T-cell (primary cell): ENCODE measurements at places on chromosomes 16 and 17. TPM values are rescaled to one million over a fixed set of nuclear protein-coding genes. Genes with fewer than 3 reads are reported as not detected.

HID1 gene
- 21.0 TPM for total RNA-seq

WFIKKN2 gene
- not detected for total RNA-seq

GNAO1 gene
- total RNA-seq, result 12.6 TPM

VTN gene
- 0.54 TPM for total RNA-seq

RASL10B gene
- total RNA-seq, result 0.39 TPM

JPT2 gene
- total RNA-seq, result 41.3 TPM

DNA sequence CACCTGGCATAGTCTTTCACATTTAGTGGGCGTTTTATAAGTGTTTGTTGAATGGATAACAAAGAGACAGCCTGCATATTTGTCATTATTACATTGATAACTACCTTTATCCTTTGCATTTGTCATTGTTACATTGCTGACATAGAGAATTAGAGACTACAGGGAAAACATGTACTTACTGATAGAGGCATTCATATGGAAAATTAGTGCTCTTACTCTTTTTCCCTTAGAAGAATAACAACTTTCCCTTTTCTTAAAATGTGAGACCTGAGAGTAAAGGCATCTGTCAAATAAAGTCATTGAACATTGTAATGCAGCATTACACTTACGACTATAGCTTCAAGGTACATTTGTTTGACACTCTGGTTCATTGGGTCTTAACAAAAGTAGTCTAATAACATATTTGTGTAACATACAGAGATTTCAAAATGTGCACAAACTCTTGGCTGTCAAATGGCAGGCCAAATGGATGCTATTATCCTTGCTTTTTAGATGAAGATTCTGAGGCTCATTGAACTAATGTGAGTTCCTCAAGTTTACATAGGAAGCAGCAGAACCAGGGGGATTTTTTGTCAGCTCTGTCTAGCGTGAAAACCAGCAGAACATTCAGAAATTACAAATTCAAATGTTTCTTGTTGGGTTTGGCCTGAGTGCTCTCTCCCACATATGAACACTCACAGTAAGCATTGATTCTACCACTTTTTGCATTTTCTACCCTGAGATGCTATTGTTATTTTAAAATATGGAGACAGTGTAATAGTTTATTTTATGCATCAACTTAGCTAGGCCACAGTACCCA is 28.5 kb downstream of the SMIM36 start:
- no peaks in the 10 kb centered on the region for H3K36me3 ChIP-seq
- DNase-seq, result no peak
- no peak overlapping the region for H3K27ac ChIP-seq

GRCh38 chr17:40824015-40824832 is 1.8 kb upstream of the KRT10 start:
- no peak overlapping the region for H3K4me3 ChIP-seq
- no peaks in the 10 kb centered on the region for H3K36me3 ChIP-seq
- no peak overlapping the region for H3K27ac ChIP-seq
- H3K4me1 ChIP-seq, result peaks cover 6% of the 10 kb centered on the region

GRCh38 chr17:81513753-81514488 is 1.3 kb upstream of the ACTG1 start:
- H3K27ac ChIP-seq, result peak overlapping the region; percentile 81
- H3K4me1 ChIP-seq, result peaks cover 26% of the 10 kb centered on the region
- H3K4me3 ChIP-seq, result peak overlapping the region; percentile 77
- peaks cover 16% of the 10 kb centered on the region for H3K36me3 ChIP-seq
- no peaks in the 10 kb centered on the region for H3K27me3 ChIP-seq

DNA sequence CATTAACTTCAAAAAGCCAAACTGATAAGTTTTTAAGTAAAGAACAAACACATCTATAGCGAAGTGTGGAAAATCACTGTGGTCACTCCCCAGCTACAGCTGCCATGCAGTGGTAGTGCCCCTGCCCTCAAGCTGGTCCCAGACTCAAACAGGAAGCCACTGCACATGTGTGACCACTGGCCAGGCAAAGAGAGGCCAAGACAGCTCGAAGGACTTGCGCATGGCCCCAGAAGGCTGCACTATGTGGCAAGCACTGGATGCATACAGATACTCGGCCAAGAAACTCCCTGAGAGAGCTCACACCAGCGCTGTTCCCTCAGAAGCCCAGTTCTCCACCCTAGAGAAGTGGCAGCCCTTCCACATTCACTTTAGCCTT is 82.4 kb downstream of the ANKRD11 start:
- no peak overlapping the region for H3K4me3 ChIP-seq
- H3K27me3 ChIP-seq, result no peaks in the 10 kb centered on the region
- H3K36me3 ChIP-seq, result peaks cover 2% of the 10 kb centered on the region

- peak overlapping the region; percentile 67 for H3K27ac ChIP-seq
- DNase-seq, result no peak
- peak overlapping the region; percentile 40 for H3K4me3 ChIP-seq
- H3K27me3 ChIP-seq, result no peaks in the 10 kb centered on the region
- peaks cover 45% of the 10 kb centered on the region for H3K4me1 ChIP-seq
Measured at GRCh38 chr17:1109606-1110540, 69.9 kb downstream of the ABR start.

- peak overlapping the region; percentile 25 for H3K4me3 ChIP-seq
- peak; percentile 37 for DNase-seq
- peaks cover 18% of the 10 kb centered on the region for H3K4me1 ChIP-seq
- no peak overlapping the region for H3K27ac ChIP-seq
Measured at GRCh38 chr17:82400830-82401229, 17.3 kb upstream of the HEXD start.

DNA sequence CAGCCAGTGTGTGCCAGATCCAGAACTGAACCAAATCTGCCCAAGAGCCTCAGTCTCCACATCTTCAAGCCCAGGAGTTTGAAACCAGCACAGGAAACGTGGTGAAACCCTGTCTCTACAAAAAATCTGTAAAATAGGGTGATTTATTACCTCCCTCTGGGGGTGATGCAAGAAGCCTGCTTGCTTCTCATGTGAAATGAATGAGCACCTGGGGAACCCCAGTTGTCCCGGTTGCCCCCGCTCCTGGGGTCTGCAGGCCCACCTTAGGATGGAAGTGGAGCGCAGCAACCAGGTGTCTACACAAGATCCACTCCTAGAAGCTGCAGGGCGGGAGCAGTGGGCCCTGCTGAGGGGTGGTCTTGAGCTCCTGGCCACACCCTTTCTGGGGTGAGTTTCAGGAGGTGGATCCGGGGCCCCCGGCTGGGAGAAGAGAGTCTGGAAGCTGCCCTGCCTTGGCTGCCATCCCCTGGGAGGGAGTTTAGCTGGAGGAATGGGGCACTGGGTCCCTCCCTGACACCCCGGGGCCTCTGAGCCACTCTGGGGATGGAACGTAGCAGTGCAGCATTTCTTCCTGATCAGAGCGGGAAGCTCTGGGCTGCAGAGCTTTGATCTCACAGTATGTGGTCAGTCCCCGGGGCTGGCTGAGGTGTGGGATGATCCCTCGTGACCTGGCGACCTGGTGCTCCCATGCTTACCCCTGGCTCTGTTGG is 117.8 kb downstream of the RAB11FIP4 start:
- H3K4me3 ChIP-seq, result peak overlapping the region; percentile 64
- peaks cover 76% of the 10 kb centered on the region for H3K4me1 ChIP-seq
- H3K27me3 ChIP-seq, result no peaks in the 10 kb centered on the region
- DNase-seq, result no peak
- peaks cover 4% of the 10 kb centered on the region for H3K36me3 ChIP-seq

DNA sequence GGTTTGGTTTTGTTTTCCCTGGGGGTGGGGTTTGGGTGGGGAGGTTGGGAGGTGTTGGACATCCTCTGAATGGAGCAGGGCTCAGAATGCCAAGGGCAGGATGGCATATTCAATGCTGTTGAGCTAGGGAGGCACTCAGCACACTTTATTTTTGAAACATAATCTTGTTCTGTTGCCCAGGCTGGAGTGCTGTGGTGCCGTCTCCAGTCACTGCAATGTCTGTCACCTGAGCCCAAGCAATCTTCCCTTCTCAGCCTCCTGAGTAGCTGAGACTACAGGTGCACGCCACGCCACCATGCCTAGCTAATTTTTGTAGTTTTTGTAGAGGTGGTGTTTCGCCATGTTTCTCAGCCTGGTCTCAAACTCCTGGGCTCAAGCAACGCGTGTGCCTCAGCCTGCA is 186.1 kb downstream of the RPTOR start:
- peaks cover 22% of the 10 kb centered on the region for H3K4me1 ChIP-seq
- peak overlapping the region; percentile 73 for H3K27ac ChIP-seq
- no peak for DNase-seq
- H3K4me3 ChIP-seq, result peak overlapping the region; percentile 17

DNA sequence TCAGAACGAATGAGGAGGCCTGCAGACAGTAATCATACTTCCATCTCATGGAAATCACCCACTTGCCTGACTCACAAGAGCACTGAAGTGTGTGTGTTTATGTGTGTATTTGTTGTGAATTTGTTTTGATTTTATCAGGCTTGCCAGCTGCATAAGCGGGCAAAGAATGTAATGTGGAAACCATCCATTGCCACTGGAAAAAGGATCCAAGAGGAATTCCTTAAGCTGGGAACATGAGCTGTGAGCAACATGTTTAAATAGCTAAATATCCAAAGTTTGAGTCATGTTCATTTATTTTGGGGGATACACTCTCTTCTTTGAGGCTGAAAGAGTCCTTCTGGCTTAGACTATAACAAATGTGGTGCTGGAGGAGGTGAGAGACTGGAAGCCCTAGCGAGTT is 198.4 kb upstream of the TBX2 start:
- H3K27ac ChIP-seq, result no peak overlapping the region
- DNase-seq, result no peak
- H3K4me3 ChIP-seq, result no peak overlapping the region
- H3K27me3 ChIP-seq, result no peaks in the 10 kb centered on the region

DNA sequence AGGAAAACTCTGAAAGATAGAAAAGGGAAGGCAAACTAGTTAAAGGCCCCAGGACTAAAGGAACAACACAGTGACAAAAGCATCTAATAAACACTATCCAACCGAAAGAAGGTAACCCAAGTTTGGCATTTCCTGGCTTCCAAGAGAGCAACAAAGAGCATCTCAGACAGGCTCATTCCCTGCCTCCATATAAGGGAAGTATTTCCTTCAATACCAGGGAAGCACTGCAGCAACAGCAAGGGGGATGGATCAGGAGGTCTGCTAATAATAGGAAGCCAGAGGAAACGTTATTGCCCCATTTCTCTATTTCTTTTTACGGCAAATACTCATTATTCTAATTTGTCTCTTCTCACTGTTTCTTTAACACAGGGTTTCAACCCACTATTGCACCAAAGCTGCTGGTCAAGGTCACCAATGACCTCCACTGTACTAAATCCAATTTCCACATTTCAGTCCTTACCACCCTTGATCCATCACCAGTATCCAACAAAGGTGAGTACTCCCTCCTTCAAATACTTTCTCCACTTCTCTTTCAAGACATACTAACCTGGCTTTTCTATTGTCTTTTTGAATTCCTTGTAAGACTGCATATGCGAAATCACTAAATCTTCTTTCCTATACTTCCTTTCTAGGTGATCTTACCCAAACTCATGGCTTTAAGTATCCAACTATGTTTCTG is 86.1 kb downstream of the KANSL1 start:
- H3K27me3 ChIP-seq, result no peaks in the 10 kb centered on the region
- no peak overlapping the region for H3K4me3 ChIP-seq
- no peaks in the 10 kb centered on the region for H3K36me3 ChIP-seq
- no peak overlapping the region for H3K27ac ChIP-seq
- DNase-seq, result no peak

GRCh38 chr17:46943501-46944393 is 20.8 kb downstream of the GOSR2 start:
- no peaks in the 10 kb centered on the region for H3K27me3 ChIP-seq
- no peak overlapping the region for H3K4me3 ChIP-seq
- peaks cover 5% of the 10 kb centered on the region for H3K36me3 ChIP-seq
- H3K4me1 ChIP-seq, result no peaks in the 10 kb centered on the region
- DNase-seq, result no peak
- no peak overlapping the region for H3K27ac ChIP-seq

DNA sequence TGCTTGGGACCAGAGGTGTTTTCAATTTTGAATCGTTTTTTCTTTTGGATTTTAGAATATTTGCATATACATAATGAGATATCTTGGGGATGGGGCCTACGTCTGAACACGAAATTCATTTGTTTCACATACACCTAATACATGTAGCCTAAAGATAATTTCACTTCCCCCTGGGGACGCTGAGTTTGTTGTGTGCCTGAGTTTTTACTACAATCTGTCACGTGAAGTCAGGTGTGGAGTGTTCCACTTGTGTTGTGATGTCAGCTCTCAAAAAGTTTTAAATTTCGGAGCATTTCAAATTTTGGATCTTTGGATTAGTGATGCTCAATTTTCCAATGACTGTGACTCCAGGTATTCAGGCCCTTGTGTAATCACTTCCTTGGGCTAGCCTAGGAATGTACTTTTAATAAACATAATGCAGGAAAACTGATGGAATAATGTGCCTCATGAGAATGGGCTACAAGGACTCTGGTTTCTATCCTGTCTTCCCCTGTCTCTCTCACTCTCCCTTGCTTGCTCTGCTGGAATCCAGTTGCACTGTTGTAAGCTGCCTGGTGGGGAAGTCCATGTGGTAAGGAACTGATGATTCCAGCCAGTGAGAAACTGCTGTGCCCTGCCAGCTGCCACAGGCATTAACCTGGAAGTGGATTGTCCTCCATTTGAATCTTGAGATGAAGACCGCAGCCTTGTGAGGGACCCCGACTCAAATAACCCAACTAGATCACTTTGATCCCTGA is 403.8 kb downstream of the SHISA9 start:
- H3K4me3 ChIP-seq, result no peak overlapping the region
- H3K36me3 ChIP-seq, result no peaks in the 10 kb centered on the region
- no peak overlapping the region for H3K27ac ChIP-seq
- no peaks in the 10 kb centered on the region for H3K4me1 ChIP-seq
- no peak for DNase-seq

GRCh38 chr16:50197582-50197981 is 44.5 kb downstream of the TENT4B start:
- H3K27ac ChIP-seq, result no peak overlapping the region
- no peak for DNase-seq
- H3K36me3 ChIP-seq, result no peaks in the 10 kb centered on the region
- H3K4me3 ChIP-seq, result no peak overlapping the region
- H3K4me1 ChIP-seq, result peaks cover 8% of the 10 kb centered on the region
- H3K27me3 ChIP-seq, result no peaks in the 10 kb centered on the region

DNA sequence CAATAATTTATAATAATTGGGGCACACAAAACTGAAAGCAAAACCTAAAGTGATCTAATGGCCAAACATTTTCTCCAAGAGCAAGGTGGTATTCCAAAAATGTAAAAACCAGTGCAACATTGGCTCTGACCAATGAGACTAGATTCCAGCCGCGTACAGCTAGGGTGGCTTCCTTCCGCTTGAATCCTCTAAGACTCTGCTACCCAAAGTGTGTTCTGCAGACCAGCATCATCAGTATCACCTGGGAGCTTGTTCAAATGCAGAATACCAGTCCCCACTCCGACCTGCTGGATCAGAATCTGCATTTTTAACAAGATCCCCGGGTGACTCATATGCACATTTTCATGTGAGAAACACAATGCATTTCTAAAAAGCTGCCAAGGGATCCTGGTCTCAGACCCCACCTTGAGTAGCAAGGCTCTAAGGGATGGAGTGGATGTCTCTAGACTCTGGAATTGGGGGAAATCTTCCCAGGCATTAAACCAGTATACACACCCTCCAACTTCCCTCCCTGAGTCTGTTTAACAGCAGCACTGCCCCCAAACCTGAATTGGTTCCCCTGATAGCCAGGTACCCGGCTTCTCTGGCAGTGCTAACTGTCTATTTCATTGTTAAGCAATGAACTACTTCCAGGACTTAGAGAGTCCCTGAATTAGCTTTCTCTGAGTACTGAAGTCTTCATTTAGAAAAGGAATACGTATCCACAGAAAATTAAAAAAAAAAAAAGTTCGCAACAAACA is 118.2 kb downstream of the HS3ST2 start:
- no peak overlapping the region for H3K4me3 ChIP-seq
- H3K27ac ChIP-seq, result no peak overlapping the region
- no peaks in the 10 kb centered on the region for H3K4me1 ChIP-seq
- H3K36me3 ChIP-seq, result no peaks in the 10 kb centered on the region
- DNase-seq, result no peak
